ENCODE measurements at places on chromosomes 1 and 21. TPM values are rescaled to one million over a fixed set of nuclear protein-coding genes. Genes with fewer than 3 reads are reported as not detected.

- DNase-seq: peak; percentile 90
Observed at GRCh38 chr21:43928222-43929125, 63.5 kb downstream of the AGPAT3 start.

DNA sequence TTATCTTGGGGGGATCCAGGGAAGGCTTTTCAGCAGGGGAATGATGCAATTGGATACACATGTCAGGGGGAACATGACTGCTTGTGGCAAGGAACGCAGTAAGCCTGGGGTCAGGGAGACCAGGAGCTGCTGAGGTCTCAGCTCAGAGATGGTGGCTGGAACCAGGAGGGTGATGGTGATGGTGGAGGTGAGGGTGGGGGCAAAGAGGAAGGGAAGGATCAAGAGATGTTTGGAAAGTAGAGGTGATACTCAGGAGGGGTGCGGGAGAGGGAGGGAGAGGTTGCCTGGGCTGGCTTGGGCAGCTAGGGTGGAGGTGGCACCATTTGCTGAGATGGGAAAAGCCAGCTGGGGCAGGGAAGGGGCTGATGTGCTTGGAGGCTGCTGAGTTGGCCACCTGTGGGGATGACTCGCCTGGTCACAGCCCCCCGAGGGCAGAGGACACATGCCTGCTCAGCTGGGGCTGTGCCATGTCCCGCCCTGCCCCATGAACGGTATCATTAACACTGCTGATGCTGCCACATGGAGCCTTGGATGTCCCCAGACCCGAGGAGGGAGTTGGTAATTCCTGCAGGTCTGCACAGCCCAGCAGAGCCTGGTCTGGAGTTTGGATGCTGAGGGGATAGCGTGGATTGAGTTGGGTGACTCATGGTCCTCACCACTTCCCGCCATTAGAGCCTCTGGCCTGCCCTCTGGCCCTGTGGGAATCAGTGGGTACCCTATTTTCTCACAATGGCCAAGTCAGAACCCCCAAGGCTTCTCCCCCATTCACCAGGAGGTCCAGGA, 6.3 kb upstream of the PADI1 start:
- DNase-seq: no peak

DNA sequence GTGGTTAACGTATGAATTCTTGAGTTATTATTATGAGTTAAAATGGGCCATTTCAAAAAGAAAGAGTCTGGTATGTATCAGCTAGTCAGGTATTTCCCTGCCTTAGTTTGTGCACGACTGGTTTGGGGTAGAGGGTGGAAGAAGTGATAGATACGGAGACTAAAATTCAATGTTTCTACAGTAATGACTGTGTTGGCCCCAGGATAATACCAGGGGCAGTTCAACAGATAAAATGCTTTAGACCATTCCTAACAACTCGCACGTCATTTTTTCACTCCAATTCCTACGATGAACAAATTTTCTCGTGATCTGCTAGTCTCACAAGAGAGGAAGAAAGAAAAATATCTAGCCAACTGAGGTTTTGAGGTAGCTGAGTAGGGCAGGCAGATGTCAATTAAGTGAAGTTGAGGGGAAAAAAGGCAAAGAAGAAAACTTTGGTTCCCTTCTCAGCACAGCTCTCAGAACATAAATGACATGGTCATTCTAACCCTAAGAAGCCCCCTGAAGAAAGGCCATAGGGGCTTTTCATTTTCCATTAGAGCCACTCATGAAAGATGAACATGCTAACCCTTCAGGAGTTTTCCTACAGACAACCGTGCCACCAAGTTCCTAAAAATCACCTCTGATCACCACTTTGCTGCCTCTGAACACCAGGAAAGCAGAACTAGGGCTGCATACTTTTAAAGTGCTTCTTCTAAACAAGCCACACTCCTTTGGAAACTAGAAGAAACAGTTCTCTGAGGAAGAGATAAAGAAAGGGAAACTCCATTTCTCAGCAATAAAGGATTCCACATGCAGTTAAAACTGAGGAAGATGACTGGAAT, 5.6 kb downstream of the MCOLN2 start:
- no peak for DNase-seq

DNA sequence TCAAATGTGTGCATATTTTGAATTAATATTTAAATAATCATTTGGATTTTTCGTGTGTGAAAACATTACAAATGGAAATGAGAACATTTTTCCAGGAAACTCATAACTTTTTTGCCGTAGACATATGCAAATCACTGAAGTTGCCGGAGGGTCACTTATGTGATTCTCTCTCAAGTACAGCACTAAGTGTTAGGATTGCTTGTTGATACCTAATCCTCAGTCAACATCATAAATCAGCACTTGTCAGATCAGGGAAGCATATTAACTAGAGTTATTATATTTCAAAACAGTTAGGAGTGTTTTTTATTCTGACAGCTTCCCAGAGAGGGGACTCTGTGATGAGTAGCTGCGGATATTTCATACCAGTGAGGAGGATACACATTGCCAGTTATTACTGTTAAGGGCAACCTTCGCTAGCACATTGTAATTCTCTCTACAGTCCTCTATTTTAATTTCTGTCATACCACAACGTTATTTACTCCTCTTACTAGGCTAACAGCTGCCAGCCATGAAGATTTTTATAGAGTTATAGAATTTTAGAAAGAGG, 41.5 kb downstream of the NCAM2 start:
- no peak for DNase-seq

DNA sequence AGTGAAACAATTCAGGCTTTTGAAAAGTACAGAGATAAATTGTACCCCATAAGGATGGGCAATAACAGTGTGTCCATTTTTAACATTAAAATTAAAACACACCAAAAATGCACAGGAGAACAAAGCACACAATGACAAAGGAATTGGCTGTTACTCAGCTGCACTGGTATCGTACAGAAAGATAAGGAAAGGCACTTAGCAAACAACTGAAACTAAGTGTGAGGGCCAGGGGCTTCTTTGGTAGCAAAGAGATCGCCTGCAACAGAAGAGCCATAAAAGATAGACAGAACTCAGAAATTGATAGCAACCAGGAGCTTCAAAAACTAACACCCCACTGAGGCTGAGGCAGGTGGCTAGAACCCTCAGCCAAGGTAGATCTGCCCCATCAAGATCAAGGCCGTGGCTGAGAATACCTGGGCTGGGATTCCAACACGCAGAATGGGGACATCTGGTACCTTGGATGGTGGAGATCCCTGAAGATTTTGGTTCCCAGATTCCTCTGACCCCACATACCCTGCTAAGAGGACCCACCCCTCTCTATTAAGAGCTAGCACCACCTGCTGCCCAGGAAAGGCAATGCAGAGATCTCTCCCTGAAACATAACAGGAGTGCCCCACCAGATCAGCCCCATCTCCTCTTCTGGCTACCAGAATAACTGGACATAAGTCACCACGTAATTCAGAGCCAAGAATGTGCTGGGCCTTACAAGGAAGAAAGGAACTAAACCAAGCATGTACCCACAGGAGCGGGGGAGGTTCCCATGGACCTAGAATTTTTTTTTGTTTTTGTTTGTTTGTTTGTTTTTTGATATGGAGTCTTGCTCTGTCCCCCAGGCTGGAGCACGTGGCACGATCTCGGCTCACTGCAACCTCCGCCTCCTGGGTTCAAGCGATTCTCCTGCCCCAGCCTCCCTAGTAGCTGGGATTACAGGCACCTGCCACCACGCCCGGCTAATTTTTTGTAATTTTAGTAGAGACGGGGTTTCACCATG, 16.2 kb downstream of the PLEKHO1 start:
- DNase-seq: peak; percentile 63

- DNase-seq: no peak
Observed at GRCh38 chr1:244826712-244827111, 8.7 kb upstream of the COX20 start.

GRCh38 chr1:100198596-100198995, 20.5 kb upstream of the LRRC39 start:
- no peak for DNase-seq

DNA sequence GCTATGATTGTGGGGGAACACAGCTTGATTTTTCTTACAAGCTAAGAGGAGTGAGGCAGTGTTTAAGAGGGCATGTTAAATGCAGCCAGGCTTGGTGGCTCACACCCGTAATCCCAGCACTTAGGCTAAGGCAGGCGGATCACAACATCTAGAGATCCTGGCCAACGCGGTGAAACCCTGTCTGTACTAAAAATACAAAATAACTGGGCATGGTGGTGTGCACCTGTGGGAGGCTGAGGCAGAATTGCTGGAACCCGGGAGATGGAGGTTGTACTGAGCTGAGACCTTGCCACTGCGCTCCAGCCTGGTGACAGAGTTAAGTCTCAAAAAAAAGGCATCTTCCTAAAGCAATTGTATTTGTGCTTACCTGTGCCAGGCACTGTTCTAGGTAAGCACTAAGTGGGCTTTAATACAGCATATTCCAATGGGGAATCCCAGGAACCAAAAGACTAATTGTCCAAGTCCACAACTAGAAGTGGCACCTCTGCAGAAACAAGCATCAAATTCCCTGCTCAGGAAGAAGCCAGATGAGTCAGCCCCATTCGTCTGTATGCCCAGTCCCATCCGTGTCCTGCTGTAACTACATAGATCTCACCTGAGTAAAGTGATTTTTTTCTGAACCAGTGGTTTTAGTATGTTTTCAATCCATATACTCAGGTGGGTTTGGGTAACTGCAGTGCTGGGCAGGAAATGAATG, 4.6 kb downstream of the RCC1 start:
- DNase-seq: no peak

- DNase-seq: no peak
Observed at GRCh38 chr21:41240040-41240439, 72.1 kb downstream of the BACE2 start.

DNA sequence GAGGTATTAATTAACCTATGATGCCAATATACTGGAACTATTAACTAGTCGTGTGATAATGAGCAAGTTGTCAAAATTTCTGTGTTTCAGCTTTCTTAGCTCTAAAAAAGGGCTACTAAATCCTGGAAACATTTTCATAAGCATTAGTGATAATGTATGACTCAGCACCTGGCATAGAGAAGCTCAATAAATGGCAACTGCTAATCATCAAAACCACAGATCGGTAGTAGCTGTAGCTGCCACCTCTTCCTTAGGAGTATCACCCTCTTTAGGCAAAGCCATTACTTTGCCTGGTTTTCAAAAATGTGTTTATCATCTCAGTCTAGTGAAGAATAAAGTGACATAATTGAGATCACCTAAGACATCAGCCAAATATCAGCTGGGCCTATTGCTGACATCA, 75.5 kb downstream of the TPR start:
- DNase-seq: no peak

DNA sequence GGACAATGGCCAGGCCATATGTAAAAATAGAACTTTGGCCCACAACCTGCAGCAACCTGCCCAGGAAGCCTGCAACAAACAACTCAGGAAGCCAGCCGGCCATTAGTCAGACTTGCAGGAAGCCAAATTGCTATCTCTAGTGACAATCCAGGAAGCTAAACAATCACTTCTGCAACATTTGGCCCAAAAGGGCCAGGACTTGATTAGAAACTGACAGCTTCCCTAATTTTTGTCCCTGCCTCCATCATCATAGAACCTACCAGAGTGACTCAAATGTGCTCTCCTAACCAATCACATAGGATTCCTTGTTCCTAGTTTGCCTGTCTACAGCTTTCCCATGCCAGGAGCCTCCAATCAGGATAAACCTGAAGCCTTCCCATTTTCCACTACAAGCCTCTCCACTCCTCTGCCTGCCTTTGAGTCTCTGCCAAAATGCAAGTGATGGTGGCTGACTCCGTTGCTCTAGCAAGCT, 639.3 kb downstream of the PTPRU start:
- peak; percentile 10 for DNase-seq

- DNase-seq: peak; percentile 74
Observed at GRCh38 chr1:28173151-28173979, 3.1 kb downstream of the PTAFR start.

GRCh38 chr1:40451238-40451585, 936 bp downstream of the ZFP69B start:
- no peak for DNase-seq

DNA sequence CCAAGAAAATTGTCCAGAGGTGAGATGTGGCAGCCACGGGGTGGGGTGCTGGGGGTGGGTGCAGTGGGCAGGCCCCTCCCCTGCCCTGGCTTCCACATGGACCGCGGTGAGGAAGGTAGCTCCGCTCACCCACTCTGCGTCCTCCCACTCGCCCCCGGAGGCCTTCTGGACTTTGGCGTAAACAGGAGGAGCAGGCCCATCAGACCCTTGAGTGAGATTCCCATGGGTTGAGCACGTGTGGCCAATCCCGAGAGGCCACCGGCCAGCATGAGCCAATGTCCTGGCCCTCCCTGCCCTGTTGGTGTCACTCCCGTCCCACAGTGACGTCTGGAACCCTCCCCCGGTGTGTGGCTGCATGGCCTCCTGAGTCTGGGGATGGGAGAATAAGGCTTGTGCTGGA, 8.2 kb upstream of the TMEM240 start:
- no peak for DNase-seq

GRCh38 chr1:44602634-44603628, 71.3 kb downstream of the TMEM53 start:
- DNase-seq: peak; percentile 51

DNA sequence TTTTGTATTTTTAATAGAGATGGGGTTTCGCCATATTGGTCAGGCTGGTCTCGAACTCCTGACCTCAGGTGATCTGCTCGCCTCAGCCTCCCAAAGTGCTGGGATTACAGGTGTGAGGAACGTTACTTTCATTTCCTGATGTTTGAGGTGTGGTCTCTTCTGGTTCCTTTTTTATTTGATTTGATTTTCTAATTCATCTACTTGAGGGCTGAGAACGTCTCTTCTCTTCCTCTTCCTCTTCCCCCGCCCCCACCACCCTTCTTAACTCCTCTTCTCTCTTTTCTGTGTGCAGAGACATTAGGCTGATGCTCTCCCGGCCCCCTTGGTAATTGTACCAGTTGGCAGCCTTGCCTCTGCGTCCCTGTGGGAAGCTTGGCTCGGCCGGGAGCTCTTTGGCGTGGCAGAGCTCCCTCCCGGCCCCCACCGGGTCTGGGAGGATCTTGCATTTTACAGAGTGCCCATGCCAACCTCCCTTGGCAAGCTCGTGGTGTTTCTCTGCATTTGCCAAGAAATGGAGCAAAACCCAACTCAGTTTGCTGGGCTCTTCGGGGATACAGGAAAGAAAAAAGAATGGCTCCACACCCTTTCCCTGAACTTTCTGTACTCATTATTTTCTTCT, 19.9 kb downstream of the CRYAA start:
- DNase-seq: peak; percentile 66

DNA sequence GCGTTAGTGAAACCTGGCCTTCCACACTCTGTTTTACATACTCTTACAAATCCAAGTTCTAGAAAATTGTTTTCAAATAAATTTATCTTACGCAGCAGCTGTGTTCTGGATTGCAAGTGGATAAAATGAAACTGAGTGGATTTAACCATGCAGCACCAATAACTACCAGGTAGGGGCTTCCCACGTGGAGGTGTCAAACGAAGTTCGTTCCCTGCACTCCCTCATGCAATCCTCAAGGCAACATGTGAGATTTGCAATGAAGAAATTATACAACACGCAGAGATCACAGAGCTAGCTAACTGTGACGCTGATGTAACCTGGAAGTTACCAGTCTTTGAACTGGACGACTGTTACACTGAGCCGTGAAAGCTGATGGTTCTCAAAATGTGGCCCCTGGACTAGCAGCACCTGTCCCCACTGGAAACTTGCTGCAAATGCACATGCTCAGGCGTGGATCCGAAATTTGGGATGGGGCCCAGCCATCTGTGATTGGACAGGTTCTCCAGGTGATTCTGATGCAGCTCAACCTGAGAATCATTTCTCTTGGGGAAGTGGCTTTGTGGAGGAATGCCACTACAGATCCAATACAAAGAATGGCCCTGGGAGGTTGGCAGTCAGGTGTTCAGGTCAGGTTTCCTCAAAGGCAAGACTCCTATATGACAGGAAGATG, 36.3 kb downstream of the RSPH1 start:
- DNase-seq: no peak

- no peak for DNase-seq
Observed at GRCh38 chr1:90564164-90564563, 152.9 kb downstream of the BARHL2 start.

The RAD54L gene
- 2.8 TPM for total RNA-seq

The AMY2A gene
- not detected for total RNA-seq

The CHODL gene
- 92.5 TPM for total RNA-seq

The ADAMTS1 gene
- total RNA-seq: 13.4 TPM
